LNCaP clone FGC (cell line): ENCODE measurements at places on chromosomes 2 and 18.

GRCh38 chr18:27004056-27004829, 138.7 kb upstream of the AQP4 start:
- DNase-seq = no peak

DNA sequence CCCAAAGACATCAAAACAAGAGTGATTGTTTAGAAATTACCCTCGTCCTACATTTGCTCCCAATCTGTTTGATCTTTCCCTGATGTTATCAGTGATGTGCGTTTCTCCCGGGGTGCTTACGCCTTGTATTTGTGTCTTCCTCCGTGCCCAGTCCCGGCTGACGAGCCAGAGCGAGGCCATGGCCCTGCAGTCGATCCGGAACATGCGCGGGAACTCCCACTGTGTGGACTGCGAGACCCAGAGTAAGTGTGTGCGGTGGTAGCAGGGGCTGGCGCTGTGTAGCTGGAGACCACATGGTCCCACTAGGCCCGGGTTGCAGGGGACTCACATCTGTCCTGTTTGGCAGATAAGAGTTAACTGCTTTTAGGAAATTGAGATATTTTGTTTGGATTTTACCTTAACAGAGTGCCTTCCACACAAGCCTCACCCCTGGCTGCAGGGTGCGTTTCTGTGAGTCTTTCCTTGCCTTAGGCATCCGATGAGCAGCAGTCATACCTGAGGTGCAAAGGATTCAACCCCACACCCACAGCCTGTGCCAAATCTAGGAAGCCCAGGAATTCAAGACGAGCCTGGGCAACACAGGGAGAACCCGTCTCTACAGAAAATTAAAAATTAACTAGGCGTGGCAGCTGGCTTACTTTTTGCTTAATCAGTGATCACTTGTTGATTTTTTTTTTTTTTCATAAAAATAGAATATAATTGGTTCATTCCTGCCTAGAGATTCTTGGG, 127.4 kb downstream of the GBX2 start:
- no peak for DNase-seq

GRCh38 chr2:19541884-19542283, 183.5 kb upstream of the OSR1 start:
- no peak for DNase-seq

GRCh38 chr18:31044926-31045325, 2.4 kb upstream of the DSC3 start:
- no peak for DNase-seq

- DNase-seq = no peak
Measured at GRCh38 chr2:150989969-150990368, 271.7 kb downstream of the RBM43 start.
